ENCODE measurements at places on chromosomes 1 and 21.

DNA sequence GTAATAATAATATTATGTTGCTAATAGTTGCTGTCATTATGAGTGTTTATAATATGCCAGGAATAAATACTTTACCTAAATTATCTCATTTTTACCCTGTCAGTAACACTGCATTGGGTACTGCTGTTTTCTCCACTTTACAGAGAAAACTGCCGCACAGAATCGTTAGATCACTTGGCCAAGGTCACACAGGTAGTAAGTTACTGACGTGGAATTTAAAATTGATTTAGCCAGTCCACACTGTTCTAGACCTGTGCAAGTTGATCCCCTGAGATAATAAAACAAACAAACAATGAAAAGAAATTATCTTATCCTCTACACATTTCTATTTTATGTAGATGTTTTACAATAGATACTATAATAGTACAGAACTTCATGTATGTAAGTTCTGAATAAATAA, 174.1 kb downstream of the ROR1 start:
- no peak for DNase-seq

GRCh38 chr1:18783705-18784481, 75.6 kb downstream of the TAS1R2 start:
- no peak for DNase-seq

DNA sequence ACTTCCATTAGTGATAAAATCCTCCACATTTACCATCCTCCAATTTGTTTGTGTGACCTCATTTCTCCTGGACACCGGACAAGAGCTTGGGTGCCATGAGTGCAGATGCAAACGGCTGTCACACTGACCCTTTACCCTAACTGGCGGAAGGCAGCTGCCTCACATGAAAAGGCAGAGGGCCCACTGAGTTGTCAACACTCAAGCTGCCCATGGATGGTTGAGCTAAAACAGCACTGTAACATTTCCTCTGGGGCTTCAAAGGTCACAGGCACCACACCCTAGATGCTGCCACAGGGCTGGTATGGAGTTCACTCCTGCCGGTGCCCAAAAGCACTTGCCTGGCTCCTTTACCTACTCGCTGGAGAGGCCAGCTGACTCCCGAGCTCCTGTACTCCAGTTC, 653.4 kb downstream of the KCNT2 start:
- no peak for DNase-seq

DNA sequence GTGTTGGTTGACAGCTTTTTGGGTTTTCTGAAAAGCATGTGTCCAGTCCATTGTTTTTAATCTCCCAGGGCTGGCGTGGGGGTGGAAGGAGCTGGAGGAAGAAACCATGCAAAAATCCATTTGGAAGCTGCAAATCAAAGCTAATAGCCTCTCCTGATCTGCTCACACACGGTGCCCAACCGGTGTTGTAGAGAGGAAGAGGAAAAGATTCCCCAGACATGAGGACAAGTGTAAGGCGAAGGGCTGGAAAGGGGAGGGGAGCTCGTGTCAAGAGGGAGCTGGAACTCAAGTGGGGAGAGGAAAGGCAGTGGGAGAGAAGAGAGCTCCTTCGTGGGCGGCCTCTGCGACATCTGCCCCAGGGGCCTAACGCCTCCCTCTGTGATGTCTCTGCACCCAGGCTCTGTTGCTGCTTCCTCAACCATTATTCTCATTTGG, 112.3 kb upstream of the IRF2BP2 start:
- no peak for DNase-seq

GRCh38 chr1:37998089-37998808, 7.1 kb downstream of the FHL3 start:
- DNase-seq, result no peak

- peak; percentile 46 for DNase-seq
These were observed 7.5 kb upstream of the PARK7 start for GRCh38 chr1:7953850-7954609.

DNA sequence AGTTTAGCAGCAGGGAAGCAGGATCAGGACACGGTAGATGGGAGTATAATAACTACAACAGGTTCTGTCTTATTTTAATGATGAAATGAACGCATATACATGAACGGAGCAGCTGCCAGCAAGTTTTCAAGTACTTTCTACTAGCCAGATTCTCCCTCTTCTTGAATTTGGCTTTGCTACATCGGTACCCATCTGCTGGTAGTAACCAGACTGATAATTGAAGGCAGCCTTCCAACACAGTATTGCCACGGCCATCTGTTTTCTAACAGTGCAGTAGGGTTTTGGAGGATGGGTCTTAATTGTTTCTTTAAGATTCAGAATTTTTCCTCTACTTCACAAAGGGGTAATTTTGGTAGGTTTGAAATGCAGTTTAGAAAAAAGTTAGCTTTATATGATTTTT, 33.4 kb downstream of the CENPF start:
- DNase-seq, result no peak

DNA sequence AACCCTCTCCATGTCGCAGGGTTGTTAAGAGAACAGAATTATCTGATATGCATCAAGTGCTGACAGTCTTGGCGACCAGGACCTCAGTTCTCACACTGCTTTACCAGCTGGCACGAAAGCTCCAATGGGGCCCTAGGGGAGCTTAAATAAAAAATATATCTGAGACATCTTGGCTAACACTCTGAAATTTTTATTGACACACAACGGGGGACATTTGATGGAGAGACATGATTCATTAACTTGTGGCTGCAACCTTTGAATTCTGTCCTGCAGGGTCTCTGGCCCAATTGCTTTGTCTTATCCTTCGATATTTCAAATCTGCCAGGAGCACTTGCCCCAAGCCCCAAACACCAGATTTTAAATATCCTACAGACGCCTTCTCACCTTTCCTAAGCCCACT, 567.0 kb downstream of the AJAP1 start:
- DNase-seq, result no peak

DNA sequence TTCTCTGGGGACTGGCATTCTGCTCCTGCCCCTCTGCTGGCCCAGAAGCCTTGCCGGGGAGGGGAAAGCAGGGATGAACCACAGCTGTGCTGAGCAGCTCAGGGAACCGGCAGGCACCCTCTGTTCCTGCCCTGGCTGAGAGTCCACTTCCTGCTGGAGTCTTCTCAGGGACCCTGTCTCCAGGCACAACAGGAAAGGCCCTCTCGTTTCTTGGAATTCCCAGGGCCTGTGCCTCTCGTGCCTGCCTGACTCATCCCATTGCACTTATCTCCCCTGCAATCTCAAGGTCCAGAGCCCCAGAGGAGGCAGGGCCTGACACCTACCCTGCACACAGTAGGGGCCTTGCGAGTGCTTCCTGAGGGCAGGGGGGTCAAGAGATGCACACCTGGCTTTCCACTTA, 1.1 kb upstream of the EDN2 start:
- DNase-seq, result peak; percentile 32

DNA sequence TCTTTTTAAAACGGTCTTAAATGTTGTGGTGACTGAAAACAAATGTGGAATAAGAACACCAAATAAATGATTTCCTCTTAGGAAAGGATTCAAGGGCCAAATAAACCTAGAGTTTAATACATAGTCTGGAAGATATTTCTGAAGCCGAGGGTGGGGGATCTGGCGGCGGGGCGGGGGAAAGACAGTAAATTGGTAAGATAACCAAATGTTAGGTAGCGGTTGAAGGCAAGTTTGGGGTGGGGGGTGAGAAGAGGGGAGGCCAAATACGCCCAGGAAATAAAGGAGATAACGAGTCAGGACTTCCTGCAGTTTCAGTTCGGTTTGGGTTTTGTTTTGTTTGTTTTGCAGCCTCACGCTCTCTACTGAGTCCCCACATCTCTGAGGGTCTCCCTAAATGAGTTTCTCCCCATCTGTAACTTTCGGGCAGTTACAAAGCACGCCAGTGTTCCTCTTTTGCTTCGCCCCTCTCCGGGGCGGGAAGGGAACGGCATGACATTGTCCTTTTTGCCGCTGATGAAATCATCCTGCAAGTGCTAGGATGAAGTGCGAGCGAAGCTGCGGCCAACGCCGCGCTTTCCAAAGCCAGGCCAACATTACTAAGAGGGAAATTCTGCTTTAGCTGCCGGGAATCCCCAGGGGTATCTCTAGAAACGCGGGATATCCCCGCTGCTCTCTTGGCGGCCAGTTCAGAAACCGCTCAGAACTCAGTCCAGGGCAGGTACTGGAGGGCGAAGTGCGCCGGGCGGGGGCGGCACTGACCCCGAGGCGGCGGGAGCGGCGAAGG, 844 bp downstream of the NIBAN1 start:
- peak; percentile 56 for DNase-seq

- DNase-seq, result no peak
These were observed 319.4 kb downstream of the BRINP2 start for GRCh38 chr1:177490036-177490639.

DNA sequence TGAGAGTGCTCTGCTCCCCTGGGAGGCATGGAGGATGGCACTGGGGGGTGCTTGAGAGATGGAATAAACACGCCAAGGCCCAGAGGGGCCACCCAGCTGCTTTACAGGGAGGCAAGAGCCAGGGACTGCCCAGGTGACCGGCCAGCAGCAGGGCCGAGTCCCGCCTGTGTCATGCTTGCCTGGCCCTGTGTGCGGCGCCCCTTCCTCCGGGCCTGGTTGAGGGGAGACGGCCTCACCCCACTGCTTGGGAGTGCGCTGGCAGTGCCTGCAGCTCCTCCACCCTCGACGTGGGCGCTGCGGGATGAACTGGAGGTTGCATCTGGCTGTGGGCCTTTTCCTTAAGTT, 33.1 kb upstream of the COL6A2 start:
- no peak for DNase-seq

GRCh38 chr21:32966120-32966519, 59.6 kb upstream of the OLIG2 start:
- no peak for DNase-seq

GRCh38 chr1:70947835-70948234, 99.8 kb downstream of the PTGER3 start:
- DNase-seq, result no peak

GRCh38 chr1:5989731-5990271, 2.4 kb downstream of the NPHP4 start:
- DNase-seq, result no peak

DNA sequence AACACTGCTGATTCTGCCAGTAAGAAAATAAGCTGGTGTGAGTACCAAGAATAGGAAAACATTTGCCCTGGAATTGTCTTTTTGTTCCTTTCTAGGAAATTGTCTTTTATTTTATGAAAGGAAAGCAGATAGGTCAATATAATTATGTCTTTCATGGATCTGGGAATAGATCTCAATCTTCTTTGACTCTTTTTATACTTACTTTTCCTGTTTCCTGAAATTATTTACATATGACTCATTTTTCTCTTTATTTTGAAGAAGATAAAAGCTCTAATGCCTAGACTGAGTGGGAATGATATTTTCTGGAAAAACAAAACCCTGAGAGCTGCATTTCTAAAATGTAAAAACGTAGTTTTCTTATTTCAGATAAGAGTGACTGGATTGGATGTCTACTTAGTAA, 100.1 kb downstream of the MAN1A2 start:
- no peak for DNase-seq

- peak; percentile 30 for DNase-seq
These were observed 2.6 kb upstream of the MFN2 start for GRCh38 chr1:11977625-11978024.

DNA sequence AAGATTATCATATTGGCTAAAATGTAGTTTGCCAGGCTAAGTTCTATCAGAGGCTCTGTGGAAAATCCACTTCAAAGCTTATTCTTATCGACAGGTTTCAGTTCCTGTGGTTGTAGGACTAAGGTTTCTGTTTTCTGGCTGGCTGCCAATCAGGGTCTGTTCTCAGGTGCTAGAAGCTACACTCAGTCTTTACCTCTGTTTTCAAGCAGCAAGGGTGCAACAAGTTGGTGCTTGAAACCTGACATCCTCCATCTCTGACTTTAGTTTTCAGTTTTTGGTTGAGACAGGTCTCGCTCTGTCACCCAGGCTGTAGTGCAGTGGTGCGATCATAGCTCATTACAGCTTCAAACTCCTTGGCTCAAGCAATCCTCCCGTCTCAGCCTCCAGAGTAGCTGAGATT, 15.3 kb upstream of the TMCO2 start:
- no peak for DNase-seq

DNA sequence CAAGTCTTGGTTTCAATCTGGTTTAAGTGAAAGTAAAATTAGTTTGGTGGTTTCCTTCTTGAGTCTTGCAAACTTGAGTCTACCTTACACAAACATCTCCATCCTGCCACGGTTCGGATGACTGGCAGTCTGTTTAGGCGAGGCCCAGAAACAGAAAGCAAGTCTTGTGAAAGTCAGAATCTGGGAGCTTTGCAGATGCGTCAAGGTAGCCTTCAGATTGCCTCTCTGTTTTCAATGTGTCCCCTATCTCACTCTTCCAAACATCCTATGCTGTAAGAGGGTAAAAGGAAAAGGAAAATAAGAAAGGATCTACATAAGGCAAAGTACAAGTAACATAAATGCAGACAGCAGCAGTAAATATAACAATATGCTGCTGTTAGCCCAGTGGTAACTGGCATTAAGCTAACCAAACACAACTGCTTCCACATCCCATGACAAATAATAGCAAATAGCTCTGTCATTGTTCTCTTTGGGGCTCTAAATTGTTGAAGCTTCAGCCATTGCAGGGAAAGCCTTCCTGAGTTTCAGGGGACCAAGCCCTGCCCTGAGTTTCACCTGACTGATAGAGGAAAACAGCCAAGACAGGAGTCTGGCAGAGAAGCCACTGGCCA, 26.2 kb upstream of the C1orf105 start:
- DNase-seq, result no peak

GRCh38 chr21:36344931-36345330, 24.9 kb downstream of the MORC3 start:
- no peak for DNase-seq

DNA sequence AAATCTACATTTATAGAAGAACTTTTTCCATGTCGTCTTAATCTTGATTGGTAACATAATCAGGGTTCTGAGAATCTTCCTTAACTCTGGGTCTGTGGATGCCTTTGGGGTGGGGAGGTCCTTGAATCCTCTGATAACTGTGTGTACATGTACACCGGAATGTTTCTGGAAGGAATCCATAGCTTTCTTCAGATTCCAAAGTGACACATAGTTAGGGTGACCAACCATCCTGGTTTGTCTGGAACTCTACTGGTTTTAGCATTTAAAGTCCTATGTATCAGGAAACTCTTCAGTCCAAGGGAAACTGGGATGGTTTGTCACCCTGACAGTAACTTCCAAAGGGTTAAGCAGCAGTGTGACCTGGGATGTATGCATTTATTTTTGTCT, 16.8 kb downstream of the STRIP1 start:
- DNase-seq, result no peak

GRCh38 chr1:78549891-78550290, 59.1 kb downstream of the PTGFR start:
- no peak for DNase-seq

Measured in fibroblast of skin of left quadriceps (primary cell).